Panc1 (cell line): ENCODE measurements at places on chromosomes 4 and X. TPM values are rescaled to one million over a fixed set of nuclear protein-coding genes. Genes with fewer than 3 reads are reported as not detected.

RBM3 gene
- 528 TPM for total RNA-seq

FAM47A gene
- total RNA-seq = not detected

GPR50 gene
- 0.26 TPM for total RNA-seq

SMIM31 gene
- not detected for total RNA-seq

GRCh38 chr4:109248322-109248900 is 54.0 kb downstream of the COL25A1 start:
- H3K4me3 ChIP-seq = no peak overlapping the region
- no peaks in the 10 kb centered on the region for H3K4me1 ChIP-seq
- DNase-seq = no peak
- H3K27ac ChIP-seq = no peak overlapping the region

DNA sequence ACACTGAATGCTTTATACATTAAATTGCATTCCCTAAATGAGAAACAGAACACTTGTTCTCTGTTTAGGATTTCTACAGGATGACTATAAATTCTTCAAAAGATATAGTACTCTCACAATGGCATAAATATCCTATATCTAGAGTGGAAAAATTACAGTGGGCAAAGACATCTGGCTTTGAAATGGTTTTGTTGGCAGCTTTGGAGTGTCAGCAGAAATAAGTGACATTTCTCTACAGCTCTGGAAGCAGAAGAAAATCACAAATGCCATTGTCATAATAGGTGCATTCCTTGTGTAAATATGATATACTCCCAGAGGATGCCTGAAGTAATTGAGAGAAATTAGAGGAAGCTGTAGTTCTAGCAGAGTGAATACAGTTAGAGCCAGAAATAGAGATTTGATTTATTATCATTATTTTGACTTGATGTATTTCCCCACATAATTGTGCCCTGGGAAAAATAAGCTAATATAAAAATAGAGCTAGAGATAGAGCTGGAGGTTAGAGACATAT is 95.9 kb upstream of the GALNTL6 start:
- no peaks in the 10 kb centered on the region for H3K4me1 ChIP-seq
- no peak overlapping the region for H3K27ac ChIP-seq

- H3K4me1 ChIP-seq = no peaks in the 10 kb centered on the region
- DNase-seq = no peak
- no peak overlapping the region for H3K27ac ChIP-seq
- no peak overlapping the region for H3K4me3 ChIP-seq
- no peaks in the 10 kb centered on the region; the same call in 1 of the 2 replicates for H3K36me3 ChIP-seq
Observed at GRCh38 chr4:145055533-145056257, 42.3 kb downstream of the ANAPC10 start.

DNA sequence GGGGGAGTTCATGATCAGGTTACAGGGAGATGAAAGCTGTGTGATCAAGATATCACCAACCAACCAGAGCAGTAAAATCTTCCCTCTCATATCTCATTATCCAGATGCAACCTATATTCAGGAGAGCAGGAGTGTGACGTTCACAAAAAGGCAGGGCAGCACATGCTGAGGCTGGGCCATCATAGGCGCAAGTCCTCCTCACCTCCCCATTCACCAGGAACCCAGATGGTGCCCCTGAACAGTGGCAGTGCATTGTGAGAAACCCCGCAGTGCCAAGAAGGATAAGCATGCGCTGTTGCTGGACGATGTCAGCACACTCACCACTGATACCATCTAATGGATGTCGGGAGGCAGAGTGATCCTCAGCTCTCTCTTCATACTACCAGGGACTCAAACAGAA is 170.9 kb downstream of the COL25A1 start:
- DNase-seq = no peak
- no peaks in the 10 kb centered on the region for H3K36me3 ChIP-seq
- H3K27ac ChIP-seq = no peak overlapping the region
- H3K27me3 ChIP-seq = no peaks in the 10 kb centered on the region
- no peaks in the 10 kb centered on the region for H3K4me1 ChIP-seq

DNA sequence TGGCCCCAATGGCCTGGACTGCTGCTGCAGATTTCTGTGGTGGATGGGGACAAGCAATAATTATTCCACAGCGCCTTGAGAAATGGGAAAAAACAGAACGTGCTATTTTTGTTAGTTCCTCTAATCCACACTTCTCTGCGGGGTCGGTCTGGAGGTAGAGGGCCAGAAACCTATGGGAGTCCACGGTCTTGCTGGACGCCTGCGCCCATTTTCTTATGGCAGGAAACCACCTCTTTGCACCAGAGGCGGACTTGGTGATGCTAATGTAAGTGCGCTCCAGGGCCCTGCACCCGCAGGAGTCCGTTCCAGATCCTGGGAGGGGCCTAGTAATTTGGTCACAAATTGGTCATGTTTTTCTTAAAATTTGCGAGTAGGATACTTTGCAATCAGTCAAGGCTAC is 25.9 kb upstream of the CLDN24 start:
- H3K4me1 ChIP-seq = no peaks in the 10 kb centered on the region
- no peak for DNase-seq
- H3K27me3 ChIP-seq = no peaks in the 10 kb centered on the region
- H3K36me3 ChIP-seq = no peaks in the 10 kb centered on the region
- H3K4me3 ChIP-seq = no peak overlapping the region
- no peak overlapping the region for H3K27ac ChIP-seq

DNA sequence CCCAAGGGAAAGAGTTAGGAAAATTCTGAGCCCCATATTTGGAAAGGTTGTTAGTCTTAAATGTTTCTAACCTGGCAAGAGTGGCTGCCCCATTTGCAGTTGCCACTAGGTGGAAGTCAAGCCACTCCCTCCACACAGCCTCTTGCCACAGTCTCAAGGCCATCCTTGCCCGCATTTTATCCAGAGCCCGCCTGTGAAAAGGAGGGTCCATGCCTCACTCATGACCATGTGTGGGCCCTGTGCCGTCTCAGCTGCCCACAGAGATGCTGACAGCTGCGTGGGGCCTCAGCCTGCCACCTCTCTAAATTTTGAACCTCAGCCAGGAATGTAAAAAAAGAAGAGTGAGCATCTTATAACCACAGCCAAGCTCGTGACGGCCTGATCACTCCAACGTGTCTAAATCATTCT is 201.5 kb upstream of the FAM241A start:
- H3K4me3 ChIP-seq = no peak overlapping the region
- DNase-seq = no peak
- no peaks in the 10 kb centered on the region for H3K27me3 ChIP-seq
- H3K27ac ChIP-seq = no peak overlapping the region
- H3K4me1 ChIP-seq = no peaks in the 10 kb centered on the region
- no peaks in the 10 kb centered on the region for H3K36me3 ChIP-seq

GRCh38 chr4:41525129-41525528 is 12.8 kb upstream of the LIMCH1 start:
- no peaks in the 10 kb centered on the region for H3K4me1 ChIP-seq
- H3K4me3 ChIP-seq = no peak overlapping the region
- no peaks in the 10 kb centered on the region for H3K27me3 ChIP-seq

- peaks cover 16% of the 10 kb centered on the region for H3K4me1 ChIP-seq
- peaks cover 2% of the 10 kb centered on the region; the same call in 1 of the 2 replicates for H3K36me3 ChIP-seq
- H3K27me3 ChIP-seq = no peaks in the 10 kb centered on the region
- DNase-seq = no peak
Observed at GRCh38 chrX:130124577-130124976, 14.3 kb upstream of the ELF4 start.

DNA sequence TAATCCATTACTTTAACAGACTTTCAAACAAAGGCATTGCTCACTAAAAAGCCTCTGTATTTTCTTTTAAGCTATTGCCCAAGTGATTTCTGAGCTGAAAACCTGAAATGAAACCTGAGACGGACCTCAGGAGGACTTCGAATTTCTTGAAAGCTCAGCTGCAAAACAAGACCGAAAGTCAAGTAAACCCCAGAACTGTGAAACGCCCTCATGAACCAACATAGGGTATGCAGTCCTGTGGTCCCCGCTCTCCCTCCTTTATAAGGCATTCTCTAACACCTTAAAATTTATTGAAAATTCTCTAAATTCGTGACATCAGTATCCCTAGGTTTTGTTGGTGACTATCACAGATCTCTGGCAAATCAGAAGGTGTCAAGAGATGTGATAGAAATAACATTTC is 91.8 kb downstream of the SHISA3 start:
- no peak for DNase-seq
- H3K4me1 ChIP-seq = no peaks in the 10 kb centered on the region
- H3K4me3 ChIP-seq = no peak overlapping the region
- H3K27ac ChIP-seq = no peak overlapping the region
- peaks cover 3% of the 10 kb centered on the region for H3K27me3 ChIP-seq
- no peaks in the 10 kb centered on the region for H3K36me3 ChIP-seq

- no peak overlapping the region for H3K4me3 ChIP-seq
- no peaks in the 10 kb centered on the region for H3K4me1 ChIP-seq
- DNase-seq = no peak
Observed at GRCh38 chr4:118941149-118941548, 52.5 kb downstream of the SYNPO2 start.

- H3K4me3 ChIP-seq = no peak overlapping the region
- H3K4me1 ChIP-seq = no peaks in the 10 kb centered on the region
- no peak for DNase-seq
- no peaks in the 10 kb centered on the region for H3K27me3 ChIP-seq
- H3K36me3 ChIP-seq = no peaks in the 10 kb centered on the region
- H3K27ac ChIP-seq = no peak overlapping the region
Observed at GRCh38 chr4:82583897-82584587, 22.3 kb upstream of the TMEM150C start.

GRCh38 chrX:68934421-68934820 is 105.6 kb downstream of the EFNB1 start:
- H3K27me3 ChIP-seq = no peaks in the 10 kb centered on the region
- DNase-seq = no peak
- H3K4me1 ChIP-seq = no peaks in the 10 kb centered on the region
- H3K4me3 ChIP-seq = no peak overlapping the region
- no peak overlapping the region for H3K27ac ChIP-seq

DNA sequence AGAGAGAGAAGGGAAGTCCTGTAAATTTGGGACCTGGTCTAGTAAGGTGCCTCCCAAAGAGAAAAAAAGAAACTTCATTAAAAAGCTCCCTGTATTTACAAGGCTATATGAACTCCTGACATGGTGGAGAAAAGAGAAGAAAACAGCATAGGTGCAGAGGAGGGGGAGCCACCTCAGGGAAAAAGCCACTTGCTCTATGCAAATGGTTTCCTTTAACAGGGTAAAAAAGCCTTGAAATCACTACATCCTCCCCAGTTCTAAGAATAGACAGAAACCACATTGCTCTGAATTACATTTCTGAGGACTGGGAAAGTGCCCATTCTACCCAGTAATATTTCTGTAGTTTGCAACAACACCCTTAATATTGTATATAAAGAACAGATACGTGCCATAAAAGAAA is 165.5 kb downstream of the KLF8 start:
- H3K27me3 ChIP-seq = no peaks in the 10 kb centered on the region
- DNase-seq = no peak
- no peaks in the 10 kb centered on the region for H3K36me3 ChIP-seq
- H3K27ac ChIP-seq = no peak overlapping the region
- H3K4me3 ChIP-seq = no peak overlapping the region

DNA sequence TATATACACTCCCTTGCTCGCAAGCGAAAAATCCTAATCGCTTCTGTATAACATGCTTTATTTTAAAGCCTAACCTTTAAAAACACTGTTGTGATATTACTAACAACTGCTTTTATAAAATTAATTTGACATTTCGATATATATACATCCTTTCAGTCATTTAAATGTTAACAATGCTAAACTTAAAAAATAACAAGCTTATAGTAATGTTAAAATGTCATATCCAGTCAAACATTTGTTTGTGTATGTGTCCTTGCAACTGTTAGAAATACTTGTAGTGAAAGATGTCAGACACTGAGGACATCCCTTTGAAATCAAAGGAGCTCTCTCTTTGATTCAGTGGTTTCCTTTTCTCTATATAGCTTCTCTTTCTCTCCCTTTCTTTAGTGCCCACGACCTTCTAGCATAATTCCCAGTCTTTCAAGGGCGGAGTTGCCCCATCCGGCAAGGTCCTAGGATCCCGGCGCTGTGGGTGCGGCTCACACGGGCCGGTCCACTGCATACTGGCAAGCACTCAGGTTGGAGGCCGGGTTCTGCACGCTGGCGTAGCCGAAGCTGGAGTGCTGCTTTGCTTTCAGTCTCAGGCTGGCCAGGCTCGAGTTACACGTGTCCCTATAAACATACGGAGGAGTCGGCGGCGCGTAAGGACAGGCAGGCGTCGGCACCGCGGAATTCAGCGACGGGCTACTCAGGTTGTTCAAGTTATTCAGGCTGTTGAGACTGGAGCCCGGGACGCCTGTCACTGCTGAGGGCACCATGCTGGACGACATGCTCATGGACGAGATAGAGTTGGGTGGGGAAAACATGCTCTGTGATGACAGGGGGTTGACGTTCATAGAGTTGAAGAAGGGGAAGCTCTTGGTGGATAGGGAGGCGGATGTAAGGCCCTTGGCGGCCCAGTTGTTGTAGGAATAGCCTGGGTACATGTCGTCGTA is 5.0 kb downstream of the PITX2 start:
- H3K36me3 ChIP-seq = no peaks in the 10 kb centered on the region
- H3K4me1 ChIP-seq = no peaks in the 10 kb centered on the region
- no peak overlapping the region for H3K27ac ChIP-seq
- no peaks in the 10 kb centered on the region for H3K27me3 ChIP-seq
